ENCODE measurements at places on chromosomes 1 and 21.
A peak's percentile ranks its signal among the peaks of the same experiment; 100 is the strongest.

DNA sequence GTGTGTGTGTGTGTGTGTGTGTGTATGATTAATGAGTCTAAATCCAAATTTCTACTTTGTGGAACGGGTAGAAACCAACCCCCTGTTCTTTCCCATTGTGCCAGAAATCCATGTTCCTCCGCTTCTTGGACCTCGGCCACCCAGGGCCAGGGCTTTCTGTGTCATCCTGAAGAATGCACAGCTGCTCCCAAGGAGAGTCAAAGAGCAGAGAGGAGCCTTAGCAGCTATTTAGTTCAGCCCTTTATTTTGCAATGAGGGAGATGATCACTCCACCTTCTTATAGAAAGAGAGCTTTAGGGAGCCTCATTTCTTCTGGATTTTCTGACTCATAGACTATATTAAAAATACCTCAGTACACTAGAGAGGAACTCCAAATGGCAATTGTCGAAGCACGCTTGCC is 489.3 kb upstream of the VAMP3 start:
- DNase-seq = no peak

DNA sequence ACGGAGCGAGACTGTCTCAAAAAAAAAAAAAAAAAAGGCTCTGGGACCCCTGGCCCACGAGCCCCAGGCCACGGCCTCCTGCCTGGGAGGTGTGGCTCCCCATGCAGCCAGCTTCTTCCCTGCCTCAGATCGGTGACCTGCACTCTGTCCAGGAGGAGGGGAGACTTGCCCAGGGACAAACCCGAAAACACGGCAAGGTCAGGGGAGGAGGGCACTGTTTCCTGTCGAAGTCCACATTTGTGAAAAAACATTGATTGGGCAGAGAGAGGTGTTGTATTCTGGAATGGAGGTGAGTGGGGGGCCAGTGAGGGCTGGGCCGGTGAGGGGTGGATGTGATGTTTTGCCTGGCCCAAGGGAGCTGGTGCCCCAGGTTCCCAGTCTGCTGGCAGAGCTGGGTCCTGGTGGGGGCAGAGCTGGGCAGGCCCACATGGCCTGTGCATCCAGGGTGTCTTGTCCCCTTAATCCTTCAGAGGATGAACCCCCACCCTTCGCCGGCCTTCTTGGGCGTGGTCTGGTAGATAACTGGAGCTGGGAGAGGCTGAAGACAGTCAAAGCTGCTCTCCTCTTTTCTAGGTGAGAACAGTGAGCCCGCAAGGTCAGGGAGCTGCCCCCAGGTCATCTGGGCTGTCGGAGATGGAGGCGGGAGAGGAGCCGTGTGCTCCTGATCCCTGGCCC is 12.4 kb upstream of the FAAP20 start:
- no peak for DNase-seq

DNA sequence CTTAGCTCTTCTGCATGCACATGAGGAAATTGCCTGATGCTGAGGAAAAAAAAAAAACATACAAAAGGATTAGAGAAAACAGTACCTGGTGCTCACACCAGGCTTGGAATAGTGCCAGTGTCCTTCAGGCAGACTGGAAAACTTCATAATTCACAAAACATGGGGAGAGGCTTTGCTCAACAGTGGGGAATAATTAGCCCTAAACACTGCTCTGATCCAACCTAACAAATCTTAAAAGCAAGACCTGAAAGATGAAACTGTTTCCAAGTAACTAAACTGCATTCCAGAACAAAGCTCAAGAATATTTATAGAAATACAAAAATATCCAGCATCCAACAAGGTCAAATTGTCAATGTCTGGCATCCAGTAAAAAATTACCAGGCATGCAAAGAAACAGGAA is 124.8 kb downstream of the AK5 start:
- DNase-seq = no peak

DNA sequence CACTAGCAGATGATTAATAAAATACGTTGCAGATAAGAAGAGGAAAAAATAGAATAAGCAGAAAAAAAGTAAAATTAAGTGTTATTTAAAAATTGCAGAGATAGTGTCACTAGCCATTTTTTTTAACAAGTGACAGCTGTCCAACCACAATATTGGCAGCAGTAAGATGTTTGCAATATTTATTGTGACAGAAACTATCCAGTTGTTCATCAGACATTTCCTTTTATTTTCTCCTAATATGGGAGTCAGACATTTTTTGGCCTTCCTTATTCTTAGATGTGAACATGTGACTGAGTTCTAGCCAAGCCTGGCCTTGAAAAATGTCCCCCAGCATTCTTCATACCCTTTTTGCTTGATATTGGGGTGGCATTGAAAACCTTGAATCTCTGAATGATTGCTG is 3.4 kb upstream of the SPAG17 start:
- no peak for DNase-seq

- DNase-seq = no peak
Observed at GRCh38 chr21:26708223-26708800, 135.2 kb upstream of the CYYR1 start.

- no peak for DNase-seq
Observed at GRCh38 chr1:6935361-6935883, 150.2 kb downstream of the CAMTA1 start.

- DNase-seq = no peak
Observed at GRCh38 chr1:101079341-101079740, 53.8 kb upstream of the DPH5 start.

GRCh38 chr1:42926879-42927242 is 31.8 kb downstream of the SLC2A1 start:
- no peak for DNase-seq

DNA sequence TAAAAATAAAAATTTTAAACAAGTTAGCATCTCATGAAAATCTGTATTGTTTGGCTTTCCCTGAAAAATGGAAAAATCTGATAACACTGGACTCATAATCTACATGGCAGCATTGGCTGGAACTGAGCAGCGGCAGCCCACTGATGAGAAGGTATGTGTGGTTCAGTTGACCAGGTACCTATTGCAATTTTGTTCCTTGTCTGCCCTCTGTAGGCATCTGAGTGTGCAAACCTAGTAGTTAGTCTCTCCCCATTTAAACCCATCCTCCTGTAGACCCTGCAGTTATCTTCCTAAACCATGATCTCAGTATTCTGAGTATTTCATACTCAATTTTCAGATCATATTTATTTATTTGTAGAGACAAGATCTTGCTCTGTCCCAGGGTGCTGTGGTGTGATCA is 59.4 kb upstream of the SERBP1 start:
- DNase-seq = peak; percentile 3

- DNase-seq = peak; percentile 85
Observed at GRCh38 chr1:151024540-151025146, 11.7 kb upstream of the BNIPL start.

- DNase-seq = no peak
Observed at GRCh38 chr1:57420981-57421785, 2.7 kb downstream of the DAB1 start.

DNA sequence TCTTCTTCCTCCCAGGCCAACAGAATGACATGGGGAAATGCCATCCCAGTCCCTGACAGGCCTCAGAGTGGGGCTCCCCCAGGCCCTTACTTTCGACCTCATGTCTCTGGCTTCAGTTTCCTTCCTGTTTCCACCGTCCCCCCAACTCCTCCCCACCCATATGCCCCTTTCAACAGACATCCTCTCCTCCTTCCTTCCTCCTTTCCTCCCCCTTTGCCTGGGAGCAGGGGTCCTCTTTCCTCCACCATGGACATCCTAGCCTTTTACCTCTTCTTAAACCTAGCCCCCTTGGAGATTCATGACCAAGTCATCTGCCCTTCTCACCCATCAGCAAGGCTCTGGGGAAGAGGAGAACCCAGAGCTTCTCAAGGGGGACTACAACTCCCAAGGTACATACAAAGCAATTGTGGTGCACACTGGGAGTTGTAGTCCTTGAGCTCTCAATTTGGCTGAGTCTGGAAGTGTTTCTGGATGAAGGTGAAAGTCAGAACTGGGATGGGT is 4.0 kb downstream of the ZBTB7B start:
- DNase-seq = peak; percentile 26

GRCh38 chr1:217389895-217390294 is 241.0 kb downstream of the GPATCH2 start:
- DNase-seq = no peak

GRCh38 chr1:206532368-206532767 is 25.0 kb downstream of the RASSF5 start:
- no peak for DNase-seq

DNA sequence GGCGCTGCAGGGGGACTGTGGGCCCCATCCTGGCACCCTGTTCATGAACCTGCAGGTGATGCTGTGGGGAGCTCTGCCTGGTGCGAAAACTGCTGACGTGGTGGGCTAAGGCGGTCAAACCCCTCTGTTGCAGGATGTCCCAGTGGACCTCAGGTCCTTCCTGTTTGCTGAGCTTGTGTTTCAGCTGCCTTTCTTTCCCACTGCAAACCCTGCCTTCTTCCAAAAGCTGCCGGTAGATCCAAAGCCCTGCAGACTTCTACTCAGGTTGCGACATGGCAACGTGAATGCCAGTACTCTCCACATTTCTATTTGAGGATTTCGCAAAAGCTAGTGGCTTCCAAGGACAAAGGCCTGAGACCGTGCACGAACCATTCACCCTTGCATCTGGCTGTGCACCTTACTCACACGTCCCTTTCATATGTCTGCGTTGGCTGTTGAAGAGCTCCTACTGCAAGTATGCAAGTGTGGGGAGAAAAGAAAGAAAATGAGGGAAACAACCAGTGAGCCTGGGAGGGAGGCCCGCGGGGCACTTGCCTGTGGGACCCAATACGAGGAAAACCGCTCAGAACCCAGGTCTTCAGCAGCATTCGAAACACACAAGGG is 6.2 kb upstream of the RRP1 start:
- no peak for DNase-seq

DNA sequence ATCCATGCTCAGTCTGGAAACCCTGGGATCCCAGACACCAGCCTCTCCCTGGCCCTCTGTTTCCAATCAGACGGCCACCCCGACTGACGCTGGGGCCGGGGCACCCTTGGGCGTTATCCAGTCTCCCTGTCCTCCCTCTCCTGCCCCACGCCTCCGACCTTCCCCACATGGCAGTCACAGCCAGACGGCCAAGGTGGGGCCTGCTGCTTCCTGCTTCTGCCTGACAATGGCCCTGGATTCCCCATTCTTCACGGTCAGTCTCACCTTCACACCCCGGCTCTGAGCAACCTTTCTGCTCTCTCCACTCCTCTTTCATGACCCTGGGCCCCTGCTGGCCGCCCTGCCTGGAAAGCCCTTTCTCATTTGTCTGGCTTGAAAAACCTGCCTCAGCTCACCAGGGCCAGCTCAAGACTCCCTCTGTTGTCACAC is 6.6 kb downstream of the GNG4 start:
- DNase-seq = no peak

GRCh38 chr1:205301205-205301821 is 20.2 kb downstream of the NUAK2 start:
- DNase-seq = no peak

All from midbrain (tissue), 1 donor.